ENCODE measurements at places on chromosomes 7 and 10. TPM values are rescaled to one million over a fixed set of nuclear protein-coding genes. Genes with fewer than 3 reads are reported as not detected.
A peak's percentile ranks its signal among the peaks of the same experiment; 100 is the strongest.

DNA sequence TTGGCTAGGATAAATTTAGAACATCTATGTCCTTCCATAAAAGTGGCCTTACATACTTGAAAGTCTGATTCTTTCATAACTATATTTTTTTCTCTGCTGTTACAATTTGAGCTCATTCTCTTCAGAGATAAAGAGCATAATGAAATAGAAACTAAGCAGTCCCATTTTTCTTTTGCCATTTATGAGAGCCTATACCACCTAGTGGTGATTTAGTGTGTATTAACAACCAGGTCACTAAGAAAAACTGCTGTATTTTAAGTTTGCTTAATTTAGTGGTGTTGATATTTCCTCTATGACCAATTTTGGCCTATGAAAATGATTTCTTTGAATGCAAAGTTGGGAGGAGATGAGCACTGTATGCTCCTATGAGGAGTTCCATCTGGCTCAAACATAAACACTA is 88.7 kb upstream of the ZWINT start:
- DNase-seq: no peak

- DNase-seq: no peak
Observed at GRCh38 chr7:95357623-95358022, 33.3 kb upstream of the PON1 start.

GRCh38 chr7:47654672-47655298 is 72.9 kb upstream of the TNS3 start:
- no peak for DNase-seq

DNA sequence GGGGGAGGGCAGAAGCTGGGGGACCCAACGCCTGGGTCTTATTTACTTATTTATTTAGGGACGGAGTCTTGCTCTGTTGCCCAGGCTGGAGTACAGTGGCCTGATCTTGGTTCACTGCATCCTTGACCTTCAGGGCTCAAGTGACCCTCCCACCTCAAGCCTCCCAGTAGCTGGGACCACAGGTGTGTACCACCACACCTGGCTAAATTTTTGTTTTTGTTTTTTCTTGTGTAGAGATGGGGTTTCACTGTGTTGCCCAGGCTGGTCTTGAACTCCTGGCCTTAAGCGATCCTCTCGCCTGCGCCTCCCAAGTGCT is 1.7 kb upstream of the MOGAT3 start:
- DNase-seq: no peak

DNA sequence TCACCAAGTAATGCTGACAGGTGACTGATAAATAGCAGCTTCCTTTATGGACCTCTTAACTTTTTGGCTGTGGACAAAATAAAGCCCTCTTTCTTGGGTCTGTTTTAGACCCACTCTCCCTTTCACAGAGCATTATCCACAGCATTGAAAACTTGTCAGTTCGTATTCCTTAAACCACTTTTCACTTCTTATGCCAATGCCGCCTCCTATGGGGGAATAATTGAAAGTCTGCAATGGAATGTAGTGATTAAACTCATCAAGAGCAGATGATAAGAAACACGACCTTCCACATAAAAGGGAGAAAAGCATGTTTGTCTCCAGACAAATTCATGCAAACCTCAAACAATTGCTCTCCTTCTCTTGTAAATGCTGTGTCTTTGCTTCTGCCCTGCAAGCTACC is 153.4 kb downstream of the SORCS1 start:
- DNase-seq: no peak

- no peak for DNase-seq
Observed at GRCh38 chr10:7817576-7817975, 729 bp upstream of the TAF3 start.

GRCh38 chr10:60534761-60535389 is 145.2 kb upstream of the ANK3 start:
- DNase-seq: no peak

GRCh38 chr10:84429926-84430520 is 101.6 kb downstream of the CCSER2 start:
- DNase-seq: peak; percentile 27

GRCh38 chr10:75238182-75239095 is 2.7 kb upstream of the COMTD1 start:
- DNase-seq: no peak

DNA sequence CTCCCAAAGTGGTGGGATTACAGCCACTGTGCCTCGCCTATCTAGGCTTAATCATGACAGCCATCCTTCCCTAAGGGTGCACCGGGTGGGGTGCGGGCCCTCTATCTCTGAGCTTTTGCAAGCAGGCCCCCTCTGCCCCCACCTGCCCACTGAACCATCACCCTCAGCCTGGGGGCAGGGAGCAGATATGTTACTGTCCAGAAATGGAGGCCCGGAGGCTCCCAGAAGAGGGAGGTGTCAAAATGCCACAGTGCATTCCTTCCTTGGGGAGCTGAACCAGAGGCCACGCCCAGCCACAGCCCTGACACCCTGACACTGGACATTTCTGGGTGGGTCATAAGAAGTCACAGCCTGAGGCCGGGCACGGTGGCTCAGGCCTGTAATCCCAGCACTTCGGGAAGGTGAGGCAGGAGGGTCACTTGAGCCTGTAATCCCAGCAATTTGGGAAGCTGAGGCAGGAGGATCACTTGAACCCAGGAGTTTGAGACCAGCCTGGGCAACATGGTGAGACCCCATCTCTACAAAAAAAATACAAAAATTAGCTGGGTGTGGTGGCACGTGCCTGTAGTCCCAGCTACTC is 129.8 kb upstream of the TNRC18 start:
- peak; percentile 66 for DNase-seq

DNA sequence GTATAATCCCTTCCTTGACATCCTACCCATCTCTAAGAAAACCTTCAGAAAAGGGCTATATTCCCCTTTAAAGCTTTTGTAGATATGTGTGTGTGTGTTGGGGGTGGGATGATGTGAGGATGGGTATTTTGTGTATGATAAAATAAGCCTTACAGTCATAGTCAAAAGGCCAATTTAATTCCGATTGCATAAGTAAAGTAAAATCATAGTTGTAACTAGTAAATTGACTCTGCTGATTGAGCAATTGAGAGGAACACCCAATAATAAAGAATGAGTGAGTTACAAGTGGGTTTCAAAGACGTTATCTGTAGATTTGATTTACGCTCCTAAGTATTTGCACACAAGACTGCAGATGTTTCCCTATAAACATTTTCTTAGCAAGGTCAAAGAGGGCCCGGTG is 71.3 kb upstream of the ITPRID1 start:
- no peak for DNase-seq

DNA sequence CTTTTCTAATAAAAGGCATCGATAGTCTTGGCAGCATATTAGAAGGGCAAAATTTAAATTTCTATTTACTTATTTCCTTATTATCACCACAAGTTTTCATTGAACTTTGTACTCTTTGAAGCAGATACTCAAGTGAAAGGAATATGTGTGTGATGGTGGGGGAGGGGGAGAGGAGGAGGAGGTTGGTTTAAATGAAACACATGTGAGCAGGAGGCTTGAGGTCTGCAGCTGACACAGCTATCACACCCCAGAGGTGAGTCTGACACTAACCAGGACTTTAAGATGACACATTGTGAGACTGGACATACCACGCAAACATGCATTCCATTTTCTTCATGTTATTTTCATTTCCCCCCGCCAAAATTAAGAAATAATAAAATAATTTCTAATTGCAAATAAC is 63.3 kb downstream of the CTTNBP2 start:
- DNase-seq: no peak

GRCh38 chr10:2978574-2979273 is 88.6 kb upstream of the PFKP start:
- DNase-seq: no peak

DNA sequence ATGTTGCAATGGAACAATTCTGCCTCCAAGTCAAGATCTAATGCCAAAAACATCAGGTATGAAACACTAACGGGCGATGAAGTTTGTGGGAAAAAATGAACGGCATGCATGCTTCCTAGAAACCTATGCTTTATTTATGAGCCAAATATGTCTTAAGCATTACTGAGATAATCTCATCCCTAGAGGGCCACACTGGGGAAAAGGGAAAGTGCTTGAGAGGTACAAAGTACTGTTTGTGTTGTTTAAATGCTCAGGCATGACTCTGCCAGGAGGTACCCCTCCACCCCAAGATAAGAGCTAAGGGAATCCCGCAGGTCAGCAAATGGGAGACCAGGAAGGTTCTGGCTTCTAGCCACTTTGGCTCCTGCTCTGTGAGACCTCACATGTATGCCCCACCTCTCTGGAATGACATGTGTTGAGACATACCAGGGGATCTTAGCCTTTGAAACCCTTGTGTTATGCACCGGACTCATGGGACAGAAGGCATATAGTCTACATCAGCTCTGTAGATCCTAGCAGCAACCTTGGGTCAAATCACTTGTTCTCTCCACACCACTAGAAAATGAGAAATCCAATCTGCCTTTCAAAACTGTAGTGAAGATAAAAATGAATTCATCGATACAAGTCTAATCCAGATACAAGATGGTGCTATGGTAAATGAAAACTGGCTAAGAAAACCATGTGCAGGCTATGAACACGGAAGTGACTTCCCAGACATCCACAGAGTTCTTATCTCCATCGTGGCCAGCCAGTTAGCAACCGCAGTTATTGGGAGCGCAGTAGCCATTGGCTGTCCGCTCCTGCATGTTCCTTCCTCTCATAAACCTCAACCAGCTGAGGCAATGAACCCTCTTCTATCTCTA is 61.0 kb downstream of the CREB3L2 start:
- DNase-seq: no peak

GRCh38 chr7:43766564-43766963 is 8.1 kb downstream of the BLVRA start:
- DNase-seq: no peak

GRCh38 chr7:107638594-107638993 is 22.0 kb upstream of the SLC26A4 start:
- no peak for DNase-seq

DNA sequence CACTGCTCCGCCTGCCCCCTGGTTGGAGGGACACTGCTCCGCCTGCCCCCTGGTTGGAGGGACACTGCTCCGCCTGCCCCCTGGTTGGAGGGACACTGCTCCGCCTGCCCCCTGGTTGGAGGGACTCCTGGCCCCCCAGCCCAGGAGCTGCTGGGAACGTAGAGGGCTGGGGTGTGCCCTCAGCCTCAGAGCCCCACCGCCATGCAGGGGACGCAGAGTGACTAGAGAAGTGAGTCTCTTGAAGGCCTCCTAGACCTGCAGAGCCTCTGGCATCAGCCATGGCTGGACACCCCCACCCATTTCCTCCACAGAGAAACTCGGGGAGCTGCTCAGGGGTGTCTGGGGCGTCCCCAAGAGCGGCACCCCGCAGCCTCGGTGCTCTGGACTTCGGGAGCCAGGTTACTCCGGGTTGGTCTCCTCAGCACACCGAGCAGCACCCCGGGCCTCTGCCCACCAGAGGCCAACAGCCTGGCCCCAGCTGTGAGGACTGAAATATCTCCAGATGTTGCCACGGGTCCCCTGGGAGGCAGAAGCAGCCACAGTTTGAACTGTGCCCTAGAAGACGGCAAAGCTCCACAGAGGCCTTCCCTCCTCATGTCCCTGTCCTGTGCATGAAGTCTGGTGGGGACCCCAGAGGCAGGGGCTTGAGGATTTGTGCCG is 191.9 kb downstream of the ELFN1 start:
- DNase-seq: no peak

- DNase-seq: no peak
Observed at GRCh38 chr7:16611711-16612110, 33.8 kb downstream of the ANKMY2 start.

DNA sequence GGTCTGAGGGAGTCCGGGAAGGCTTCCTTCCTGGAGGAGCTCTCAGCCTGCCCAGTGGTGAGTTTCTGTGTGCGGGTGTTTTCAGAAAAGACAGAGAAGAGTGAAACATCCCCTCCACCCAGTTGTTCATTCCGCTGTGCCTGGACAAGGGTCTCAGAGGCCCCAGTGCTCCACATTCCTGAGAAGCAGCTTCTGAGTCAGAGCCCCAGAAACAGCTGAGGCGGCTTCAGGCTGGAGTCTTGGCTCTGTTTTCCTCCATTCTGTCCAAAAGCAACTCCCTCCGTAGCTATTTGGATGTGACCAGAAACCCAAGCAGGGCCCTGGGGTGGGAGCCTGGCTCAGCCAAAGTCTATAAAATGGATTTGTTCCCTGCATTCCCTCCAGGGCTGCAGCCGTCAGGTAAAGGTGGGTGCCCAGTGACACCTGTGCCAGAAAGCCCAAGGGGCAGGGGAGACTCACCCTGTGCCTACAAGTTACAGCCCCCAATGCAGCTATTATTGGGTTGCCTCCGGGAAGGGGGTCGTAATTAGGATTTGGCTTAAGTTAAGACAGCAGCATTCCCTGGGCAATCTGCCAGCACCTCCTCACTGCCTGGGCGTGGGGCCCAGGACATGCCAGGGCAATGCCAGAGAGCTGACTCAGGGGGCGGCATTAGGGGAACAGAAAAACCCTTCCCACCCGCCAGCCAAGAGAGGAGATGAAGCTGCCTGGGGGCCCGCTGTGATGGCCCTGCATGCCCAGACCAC is 13.1 kb upstream of the CAMK2G start:
- DNase-seq: peak; percentile 67

- DNase-seq: no peak
Observed at GRCh38 chr10:133140417-133141143, 19.4 kb upstream of the KNDC1 start.

- peak; percentile 63 for DNase-seq
Observed at GRCh38 chr10:95290461-95291364, at the start of gene PDLIM1. Gene PDLIM1, minus strand, starts transcription at chr10:95291003. Its CDS starts 88 bp downstream, at chr10:95290915.

DNA sequence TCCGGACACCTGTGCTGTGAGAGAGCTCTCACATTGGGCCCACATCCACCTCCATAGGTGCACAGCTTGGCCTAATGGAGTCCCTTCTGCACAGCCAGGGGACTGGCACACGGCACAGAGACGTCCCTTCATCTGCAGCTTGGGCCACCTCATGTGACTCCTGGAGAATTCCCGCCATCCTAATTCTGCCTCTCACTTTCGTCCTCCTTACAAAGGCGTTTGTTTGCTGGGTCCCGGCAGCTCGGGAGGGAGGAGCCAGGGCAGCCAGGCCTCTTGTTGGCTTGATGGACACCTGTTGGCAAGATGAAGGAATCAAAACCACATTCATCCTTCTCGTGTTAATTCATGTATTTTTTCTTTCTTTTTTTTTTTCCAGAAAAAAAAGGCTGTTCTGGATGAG is 30.7 kb upstream of the TTYH3 start:
- no peak for DNase-seq

DNA sequence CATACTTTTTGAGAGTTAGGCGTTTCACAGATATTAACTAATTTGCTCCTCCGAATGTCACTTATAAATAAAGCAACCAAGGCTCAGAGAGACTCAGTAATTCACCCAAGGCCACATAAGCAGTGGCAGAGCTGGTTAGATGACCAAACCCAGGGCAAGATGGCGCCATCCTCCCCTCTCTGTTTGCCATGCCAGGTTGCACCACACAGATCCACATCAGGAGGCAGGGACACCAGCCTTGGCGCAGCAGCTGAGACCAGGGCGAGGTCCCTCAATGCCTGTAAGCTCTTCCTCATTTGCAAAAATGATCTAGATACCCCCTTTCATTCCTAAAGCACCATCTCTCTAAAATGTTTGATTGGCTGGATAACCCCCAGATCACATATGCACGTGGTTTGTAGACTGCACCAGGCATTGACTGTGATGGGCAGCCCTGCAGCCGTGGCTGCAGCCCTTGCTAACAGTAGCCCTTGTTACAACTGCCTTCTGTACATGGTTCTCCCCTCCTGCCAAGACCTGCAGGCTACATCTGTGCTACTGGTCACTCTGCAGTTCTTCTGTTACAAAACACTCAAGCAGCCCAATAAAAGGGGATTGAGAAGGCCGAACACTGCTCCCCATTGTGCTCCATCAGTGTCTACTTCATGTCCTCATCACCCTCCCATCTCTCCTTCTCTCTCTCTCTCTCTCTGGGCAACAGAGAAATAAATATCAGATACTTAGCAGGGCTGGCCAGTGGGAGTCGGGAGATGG is 298.6 kb downstream of the PRPF18 start:
- no peak for DNase-seq

Gene GIMAP2
- not detected for total RNA-seq

Gene TMEM196
- not detected for total RNA-seq

Gene BCCIP
- total RNA-seq: 71.8 TPM

Gene EPO
- total RNA-seq: not detected

Gene SPDYE2B
- total RNA-seq: not detected
